Epithelial cell of alveolus of lung (primary cell): ENCODE measurements at places on chromosomes 6 and 20. TPM values are rescaled to one million over a fixed set of nuclear protein-coding genes. Genes with fewer than 3 reads are reported as not detected.

The SLC17A3 gene
- not detected in 2 replicates for total RNA-seq

The PRND gene
- 0.26 and 0.48 TPM in 2 replicates for total RNA-seq

The C2 gene
- 0.65 and 4.8 TPM in 2 replicates for total RNA-seq

The WFDC12 gene
- not detected in 2 replicates for total RNA-seq

The CAP2 gene
- total RNA-seq, result 1.2 and 7.5 TPM in 2 replicates

The KCNQ5 gene
- total RNA-seq, result 0.32 and 0.65 TPM in 2 replicates

The GGTLC1 gene
- total RNA-seq, result not detected in 2 replicates

The TFAP2A gene
- under 0.01 TPM in 1 of 2 replicates, not detected in the other for total RNA-seq
